ENCODE measurements at places on chromosomes 12 and 14.

- DNase-seq, result no peak
Observed at GRCh38 chr12:8855891-8856290, 33.5 kb downstream of the A2ML1 start.

DNA sequence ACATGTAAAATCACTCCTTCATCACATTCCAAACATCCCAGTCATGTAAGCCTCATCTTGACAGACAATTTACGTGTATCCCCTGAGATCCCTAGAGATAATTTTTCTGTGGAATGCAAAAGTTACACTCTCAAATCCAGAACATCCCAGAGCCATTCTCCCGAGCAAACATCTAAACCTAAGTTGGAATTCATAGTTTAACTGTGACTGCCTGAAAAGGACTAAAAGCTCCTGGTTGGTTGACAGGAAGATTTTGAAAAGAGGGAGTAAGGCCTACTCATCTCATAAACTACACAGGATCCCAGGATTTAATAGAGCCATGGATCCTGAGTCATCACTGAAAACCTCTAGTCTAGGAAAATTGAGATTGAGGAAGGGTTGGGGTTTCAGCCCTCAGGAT, 123.6 kb downstream of the SCN8A start:
- no peak for DNase-seq

GRCh38 chr14:102218688-102219087, 79.0 kb downstream of the WDR20 start:
- DNase-seq, result no peak

- DNase-seq, result no peak
Observed at GRCh38 chr12:27505761-27506160, 18.2 kb upstream of the PPFIBP1 start.

DNA sequence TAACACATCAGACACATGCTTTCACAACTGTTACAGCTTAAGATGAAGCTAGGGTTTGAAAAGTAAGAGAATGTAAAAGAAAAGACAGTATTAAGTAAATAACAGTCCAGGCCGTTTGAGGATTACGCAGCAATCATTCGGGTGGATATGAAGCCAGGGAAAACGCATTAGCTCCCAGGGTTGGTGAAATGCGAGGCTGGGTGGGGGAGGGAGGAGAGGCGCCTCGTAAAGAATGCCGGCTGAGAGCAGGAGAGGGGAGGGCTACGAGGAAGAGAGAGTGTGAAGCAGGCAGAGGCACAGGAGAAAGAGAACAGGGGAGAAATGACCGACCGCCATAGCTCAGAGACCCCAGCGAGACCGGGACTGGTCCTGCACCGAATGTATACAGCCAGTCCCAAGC, 73.0 kb downstream of the IQSEC3 start:
- no peak for DNase-seq

- peak; percentile 84 for DNase-seq
Observed at GRCh38 chr12:77925536-77926108, 94.9 kb downstream of the NAV3 start.

Measured in AG04450 (cell line).